ENCODE measurements at places on chromosomes 2 and 18.

- DNase-seq = no peak
Observed at GRCh38 chr18:62751341-62751821, 36.0 kb downstream of the PHLPP1 start.

DNA sequence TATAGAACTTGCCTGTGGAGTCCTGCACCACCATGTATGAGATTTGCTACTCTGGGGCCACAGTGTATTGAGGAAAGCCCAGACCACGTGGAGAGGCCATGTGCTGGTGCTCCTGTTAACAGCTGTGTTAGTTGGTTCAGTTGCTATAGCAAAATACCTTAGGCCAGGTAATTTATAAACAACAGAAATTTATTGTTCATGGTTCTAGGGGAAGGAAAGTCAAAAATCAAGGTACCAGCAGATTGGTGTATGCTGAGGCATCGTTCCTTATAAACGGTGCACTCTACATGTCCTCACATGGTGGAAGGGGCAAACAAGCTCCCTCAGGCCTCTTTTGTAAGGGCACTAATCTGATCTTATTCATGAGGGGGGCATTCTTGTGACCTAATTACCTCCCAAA lies 272.3 kb upstream of the FBXO11 start:
- no peak for DNase-seq

GRCh38 chr2:97011977-97012569 lies 25.7 kb upstream of the FAM178B start:
- DNase-seq = no peak

GRCh38 chr2:240402566-240403272 lies 32.7 kb upstream of the GPC1 start:
- DNase-seq = no peak

DNA sequence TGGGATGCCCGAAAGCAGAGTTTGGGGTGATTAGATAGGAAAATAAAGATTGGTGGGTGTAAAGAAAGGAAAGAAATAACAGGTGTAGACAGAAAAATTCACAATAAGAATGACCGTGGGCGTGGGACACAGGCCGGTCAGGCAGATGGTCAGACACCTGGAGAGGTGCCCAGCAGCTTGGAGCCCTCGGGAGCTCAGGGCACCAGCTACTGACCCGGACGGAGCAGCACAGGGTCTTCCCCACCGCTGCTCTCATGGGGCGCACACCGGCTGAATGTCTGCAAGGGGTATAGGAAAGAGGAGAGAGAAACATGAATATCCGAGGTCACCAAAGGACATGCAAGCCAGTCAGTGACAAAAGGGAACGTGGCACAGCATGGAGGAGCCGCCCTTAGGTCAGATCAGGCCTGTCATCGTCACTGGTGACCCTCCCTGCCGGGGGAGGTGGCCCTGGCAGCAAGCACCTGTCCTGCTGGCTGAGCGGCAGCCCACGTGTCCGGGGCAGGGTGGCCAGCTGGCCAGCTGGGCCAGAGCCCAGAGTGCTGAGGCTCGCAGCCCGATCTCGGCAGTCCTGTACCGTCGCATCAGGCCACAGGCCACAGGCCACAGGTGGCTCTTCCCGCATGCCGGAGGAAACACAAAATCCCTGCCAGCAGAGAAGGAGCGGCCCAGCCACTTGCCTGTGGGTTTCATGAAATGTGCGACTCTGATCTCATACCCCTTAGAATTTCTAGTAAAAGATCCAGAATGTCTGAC lies 112.0 kb upstream of the NDUFV2 start:
- no peak for DNase-seq

DNA sequence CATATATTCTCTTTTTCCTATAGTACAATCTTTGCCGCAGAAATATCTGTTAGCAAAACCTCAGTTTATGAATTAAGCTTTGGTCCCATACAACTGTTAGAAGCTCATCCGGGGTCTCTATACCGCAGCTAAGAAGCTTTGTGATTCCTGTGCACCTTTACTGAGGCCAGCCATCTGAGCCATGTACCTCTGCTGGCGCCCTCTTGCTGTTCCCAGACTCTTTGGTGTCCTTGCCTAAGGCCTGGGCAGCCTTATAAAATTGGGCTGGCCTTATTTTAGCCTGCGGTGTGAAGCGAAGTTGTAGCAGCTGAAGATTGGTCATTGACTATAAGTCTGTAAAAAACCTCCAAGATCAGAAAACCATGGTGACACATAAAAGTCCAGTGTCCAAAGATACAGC lies 1135.1 kb upstream of the CHAC2 start:
- no peak for DNase-seq

GRCh38 chr2:219619235-219619634 lies 8.2 kb upstream of the SLC4A3 start:
- no peak for DNase-seq

- DNase-seq = no peak
Observed at GRCh38 chr18:23143016-23143814, 7.9 kb downstream of the CABLES1 start.

- no peak for DNase-seq
Observed at GRCh38 chr2:128287780-128288735, 30.6 kb downstream of the HS6ST1 start.

GRCh38 chr18:57429167-57430078 lies 5.8 kb upstream of the ONECUT2 start:
- DNase-seq = no peak

DNA sequence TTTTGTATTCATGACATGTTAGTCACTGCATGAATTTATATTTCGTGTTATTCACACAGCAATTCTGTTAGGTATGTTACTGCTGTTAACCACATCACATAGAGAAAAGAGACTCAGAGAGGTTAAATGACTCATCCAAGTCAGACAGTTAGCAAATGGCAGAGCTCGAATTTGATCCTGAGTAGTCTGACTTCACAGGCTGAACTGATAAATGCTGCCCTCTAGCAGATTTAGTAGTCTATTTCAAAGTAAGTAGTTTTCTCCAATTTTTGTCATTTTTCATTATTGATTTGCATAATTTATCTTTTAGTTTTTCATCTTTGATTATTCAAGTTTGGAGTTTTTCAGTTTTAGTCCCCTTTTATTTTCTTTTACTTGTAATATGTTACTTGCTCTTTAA lies 58.3 kb downstream of the WDR7 start:
- DNase-seq = peak; percentile 5

- DNase-seq = no peak
Observed at GRCh38 chr2:100721693-100722092, 98.2 kb upstream of the NPAS2 start.

DNA sequence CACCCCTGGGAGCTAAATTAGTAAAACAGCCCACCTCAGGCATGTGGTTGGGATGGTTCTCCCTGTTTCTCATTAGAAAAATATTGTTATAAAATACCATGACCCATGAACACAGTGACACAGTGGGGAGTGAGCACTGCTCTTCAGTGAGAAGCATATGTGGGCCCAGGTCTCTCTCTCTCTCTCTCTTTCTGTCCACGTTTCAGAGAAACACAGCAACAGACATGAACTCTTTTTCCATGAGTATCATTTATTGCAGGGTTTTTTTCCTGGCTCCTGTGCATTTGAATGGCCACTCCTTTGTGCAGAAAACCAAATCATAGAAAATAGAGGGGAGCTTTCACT lies 41.2 kb downstream of the CYRIA start:
- no peak for DNase-seq

DNA sequence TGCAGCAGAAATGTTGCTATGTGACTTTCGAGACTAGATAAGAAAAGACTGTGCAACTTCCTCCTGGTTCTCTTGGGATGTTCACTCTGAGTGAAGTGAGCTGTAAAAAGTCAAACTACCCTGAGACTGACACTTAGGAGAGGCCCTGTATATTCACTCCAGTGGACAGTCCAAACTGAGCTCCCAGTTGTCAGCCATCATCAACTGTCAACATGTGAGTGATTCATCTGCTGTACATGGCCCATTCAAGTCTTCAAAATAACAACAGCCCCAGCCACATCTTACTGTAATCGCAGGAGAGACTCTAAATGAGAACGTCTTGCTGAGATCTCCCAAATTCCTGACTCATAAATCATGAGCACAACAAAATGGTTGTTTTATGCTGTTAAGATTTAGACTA lies 8.5 kb upstream of the UNC80 start:
- DNase-seq = no peak

GRCh38 chr2:232113821-232114220 lies 152.3 kb downstream of the DIS3L2 start:
- no peak for DNase-seq
